ENCODE measurements at places on chromosomes 4 and X.

GRCh38 chr4:74038086-74038424 is 434 bp downstream of the CXCL3 start:
- no peak for DNase-seq

DNA sequence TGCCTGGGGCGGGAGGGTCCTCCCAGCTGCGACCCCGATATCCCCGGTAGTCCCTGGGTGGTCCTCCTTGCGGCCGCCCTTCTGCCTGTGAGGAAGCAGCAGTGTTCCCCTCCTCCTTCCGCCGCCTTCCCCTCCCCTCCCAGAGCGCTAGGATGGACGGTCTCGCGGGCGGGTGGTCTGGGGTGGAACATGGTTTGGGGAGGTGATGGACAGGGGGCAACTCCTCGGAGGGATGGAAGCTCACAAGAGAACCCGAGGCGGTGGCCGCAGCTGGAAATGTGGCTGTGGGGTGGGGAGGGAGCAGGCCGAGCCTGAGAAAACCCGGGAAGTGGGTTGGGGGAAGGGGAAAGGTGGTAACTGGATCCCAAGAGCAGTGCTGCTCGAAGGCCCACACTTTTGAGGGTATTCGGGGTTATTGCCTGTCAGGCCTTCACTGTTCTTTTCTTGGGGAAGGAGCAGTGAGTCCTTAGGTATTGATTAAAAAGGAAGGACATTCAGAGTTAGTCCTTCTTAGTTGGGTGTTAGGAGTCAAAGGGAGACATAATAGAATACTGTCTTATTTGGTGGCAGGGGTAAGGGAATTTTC is 581 bp downstream of the UBE2K start:
- DNase-seq: no peak

- no peak for DNase-seq
These were observed 34.5 kb upstream of the SCRG1 start for GRCh38 chr4:173433447-173433846.

DNA sequence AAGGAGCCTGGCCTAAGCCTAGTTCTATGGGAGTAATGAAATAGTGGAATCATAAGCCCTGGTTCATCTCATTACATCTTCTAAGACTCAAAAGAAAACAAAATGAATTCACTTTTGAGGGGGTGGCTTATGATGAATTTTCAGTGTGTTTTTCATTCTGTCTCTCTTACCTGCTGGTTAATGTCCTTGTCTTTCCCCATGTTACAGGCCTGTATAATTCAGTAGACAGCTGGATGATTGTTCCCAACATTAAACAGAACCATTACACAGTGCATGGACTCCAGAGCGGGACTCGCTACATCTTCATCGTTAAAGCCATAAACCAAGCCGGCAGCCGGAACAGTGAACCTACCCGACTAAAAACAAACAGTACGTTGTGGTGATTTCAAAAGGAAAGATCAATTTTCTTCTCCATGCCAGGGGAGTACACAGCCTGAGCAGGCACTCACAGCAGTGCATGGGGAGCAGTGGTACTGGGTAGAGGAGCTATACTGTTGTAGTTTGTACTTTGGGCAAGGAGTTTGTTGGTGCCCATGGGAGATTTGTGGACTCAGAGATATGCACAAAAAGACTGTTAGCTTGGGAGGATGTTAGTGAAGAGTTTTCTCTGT is 57.9 kb downstream of the TEX13B start:
- no peak for DNase-seq

Measured in KG1 (cell line).